Esophagus mucosa (tissue), 1 donor: ENCODE measurements at places on chromosomes 7 and 10. TPM values are rescaled to one million over a fixed set of nuclear protein-coding genes. Genes with fewer than 3 reads are reported as not detected.

Gene CLCN1
- total RNA-seq: 0.68 TPM

Gene POLR2J3
- total RNA-seq: 13.8 TPM

Gene UPK3BL2
- total RNA-seq: 88.8 TPM

Gene FGL2
- 1.6 TPM for total RNA-seq

Gene SEMA3A
- 0.56 TPM for total RNA-seq
